ENCODE measurements at places on chromosomes 5 and 9. TPM values are rescaled to one million over a fixed set of nuclear protein-coding genes. Genes with fewer than 3 reads are reported as not detected.

The OTP gene
- not detected for total RNA-seq

GRCh38 chr9:133505901-133506652 is 18.7 kb downstream of the MYMK start:
- no peak for DNase-seq
- no peak overlapping the region for H3K27ac ChIP-seq
- no peak overlapping the region for H3K4me3 ChIP-seq
- peaks cover 48% of the 10 kb centered on the region for H3K27me3 ChIP-seq
- no peaks in the 10 kb centered on the region for H3K36me3 ChIP-seq
- H3K4me1 ChIP-seq = peaks cover 22% of the 10 kb centered on the region

DNA sequence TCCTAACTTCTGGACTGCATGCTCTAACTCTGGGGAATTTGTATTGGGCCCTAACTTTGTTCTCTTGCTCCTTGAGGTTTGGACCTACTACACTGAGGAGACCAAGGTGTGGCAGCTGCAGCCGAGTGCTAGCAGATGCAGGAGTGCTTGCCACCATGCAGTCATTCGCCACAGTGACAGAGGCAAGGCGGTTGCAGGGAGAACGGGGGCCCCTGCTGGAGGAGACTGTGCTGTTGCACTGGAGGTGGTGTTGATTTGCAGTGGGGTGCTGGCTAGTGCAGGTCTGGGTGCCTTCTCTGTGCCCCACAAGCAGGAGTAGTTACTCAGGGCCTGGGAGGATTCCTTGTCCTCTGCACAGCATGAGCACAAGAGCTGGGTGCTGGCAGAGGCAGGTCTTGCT is 22.4 kb upstream of the DIRAS2 start:
- H3K27me3 ChIP-seq = peaks cover 4% of the 10 kb centered on the region
- no peak overlapping the region for H3K27ac ChIP-seq
- H3K4me3 ChIP-seq = no peak overlapping the region
- no peak for DNase-seq

- H3K4me1 ChIP-seq = no peaks in the 10 kb centered on the region
- H3K27me3 ChIP-seq = peaks cover 74% of the 10 kb centered on the region
- H3K27ac ChIP-seq = no peak overlapping the region
Measured at GRCh38 chr9:137988701-137989100, 111.1 kb downstream of the CACNA1B start.

The CKMT2 gene
- not detected for total RNA-seq

DNA sequence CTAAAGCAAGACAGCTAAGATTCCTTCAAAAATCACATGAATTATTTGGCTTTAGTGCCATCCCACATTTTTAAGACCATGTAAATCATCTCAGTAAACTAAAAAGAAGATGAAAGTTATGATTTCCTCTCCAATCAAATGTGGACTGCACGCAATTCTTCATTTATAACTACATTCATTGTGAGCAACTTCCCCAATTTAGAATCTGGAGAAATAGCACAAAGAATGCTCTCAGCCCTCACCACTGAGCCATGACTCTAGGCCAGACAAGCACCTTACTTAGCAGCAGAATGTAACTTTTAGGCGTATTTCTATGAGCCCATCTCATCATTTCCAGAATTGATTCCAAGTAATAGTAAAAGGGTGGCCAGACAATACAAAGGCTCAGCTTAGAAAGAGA is 616.6 kb downstream of the TLE1 start:
- no peaks in the 10 kb centered on the region for H3K4me1 ChIP-seq
- H3K27me3 ChIP-seq = no peaks in the 10 kb centered on the region
- no peak overlapping the region for H3K4me3 ChIP-seq
- H3K36me3 ChIP-seq = no peaks in the 10 kb centered on the region

The NPR3 gene
- 2.2 TPM for total RNA-seq

Data from PC-9 (cell line).